Hypothalamus (tissue), 51 donors: ENCODE measurements at places on chromosomes 2 and 18.

DNA sequence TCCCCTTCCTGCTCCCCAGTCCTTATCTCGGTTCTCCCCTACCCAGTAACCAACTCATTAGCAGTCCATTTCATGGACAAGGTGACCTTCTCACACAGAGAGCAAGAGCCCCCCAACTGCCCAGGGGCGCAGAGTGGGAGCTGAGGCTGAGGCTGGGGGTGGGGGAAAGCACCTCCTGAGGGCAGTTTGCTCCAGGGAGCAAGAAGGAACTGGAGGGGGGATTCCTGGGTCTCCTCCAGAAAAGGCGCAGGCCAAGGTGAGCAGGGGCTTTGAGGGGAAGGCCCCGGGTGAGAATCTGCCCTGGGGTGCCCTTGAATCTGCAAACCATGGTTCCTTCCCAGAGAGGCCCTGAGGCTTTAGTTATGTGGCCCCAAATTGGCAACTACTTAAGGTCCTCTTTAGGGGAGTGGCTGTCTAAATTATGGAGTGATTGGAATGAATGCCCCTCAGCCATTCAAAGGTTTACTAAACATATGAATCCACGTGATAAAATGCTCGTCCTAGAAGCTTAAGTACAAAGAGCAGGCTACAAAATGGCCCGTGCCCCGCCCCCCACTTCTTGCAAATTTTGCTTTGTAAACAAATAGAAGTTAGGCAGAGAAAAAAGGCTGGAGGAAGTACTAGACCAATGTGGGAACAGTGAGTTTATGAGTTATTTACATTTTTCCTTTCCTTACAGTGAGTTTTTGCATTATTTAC is 123.5 kb upstream of the HS6ST1 start:
- no peak for DNase-seq

- no peak for DNase-seq
Observed at GRCh38 chr18:59993560-59993959, 93.8 kb downstream of the PMAIP1 start.

- no peak for DNase-seq
Observed at GRCh38 chr2:67977464-67977863, 85.3 kb downstream of the C1D start.

GRCh38 chr2:9638532-9638931 is 7.7 kb upstream of the YWHAQ start:
- peak; percentile 71 for DNase-seq

DNA sequence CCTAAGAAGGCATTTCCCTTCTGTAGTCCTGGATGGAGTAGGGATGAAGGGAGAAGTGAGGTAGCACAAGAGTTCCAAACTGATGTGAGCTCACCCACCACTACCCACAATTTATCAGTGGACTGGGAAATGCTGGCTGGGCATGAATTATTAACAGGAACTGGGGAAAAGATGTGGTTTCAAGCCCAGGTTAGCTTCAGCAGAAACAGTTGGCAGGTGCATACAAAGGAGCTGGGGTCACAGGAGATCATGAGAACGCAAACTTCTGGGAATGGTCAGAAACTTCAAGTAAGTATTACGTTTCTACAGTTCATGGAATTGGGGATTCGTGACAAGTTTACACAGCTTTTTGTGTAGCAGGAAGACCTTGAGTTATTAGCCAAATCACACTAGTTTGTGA is 5.4 kb downstream of the CCDC141 start:
- no peak for DNase-seq

DNA sequence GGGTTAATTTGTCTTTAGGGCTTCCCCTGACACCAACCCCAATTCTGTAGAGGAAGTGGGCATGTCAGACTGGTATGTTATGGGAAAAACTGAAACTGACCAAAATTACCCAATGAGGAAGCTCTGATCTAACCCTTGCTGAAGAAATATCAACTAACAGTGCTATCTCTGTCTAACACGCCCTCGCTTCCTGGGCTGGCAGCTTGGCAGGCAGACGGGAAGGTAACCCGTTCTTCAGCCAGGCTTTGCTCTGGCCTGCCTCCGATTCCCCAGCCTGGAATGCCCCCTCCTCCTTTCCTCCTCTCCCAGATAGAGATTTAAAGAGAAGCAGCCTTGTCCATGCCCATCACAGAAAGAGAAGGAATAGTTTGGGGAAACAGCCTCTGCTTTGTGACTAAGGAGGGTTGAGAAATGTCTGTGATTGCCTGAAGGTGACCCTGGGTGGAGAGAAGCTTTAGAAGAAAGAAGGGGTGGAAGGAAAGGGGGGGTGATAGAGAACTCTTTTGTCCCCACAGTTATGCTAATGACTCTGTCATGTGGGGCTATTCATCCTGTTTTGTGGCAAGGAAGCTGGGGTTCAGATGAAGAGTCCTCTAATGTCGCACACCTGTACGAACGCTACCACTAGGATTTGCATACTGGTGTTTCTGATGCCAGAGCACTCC is 15.4 kb downstream of the HK2 start:
- DNase-seq, result no peak

GRCh38 chr18:75785206-75785605 is 357.7 kb upstream of the SMIM21 start:
- DNase-seq, result no peak

- DNase-seq, result no peak
Observed at GRCh38 chr2:100272841-100273329, 49.4 kb downstream of the LONRF2 start.

DNA sequence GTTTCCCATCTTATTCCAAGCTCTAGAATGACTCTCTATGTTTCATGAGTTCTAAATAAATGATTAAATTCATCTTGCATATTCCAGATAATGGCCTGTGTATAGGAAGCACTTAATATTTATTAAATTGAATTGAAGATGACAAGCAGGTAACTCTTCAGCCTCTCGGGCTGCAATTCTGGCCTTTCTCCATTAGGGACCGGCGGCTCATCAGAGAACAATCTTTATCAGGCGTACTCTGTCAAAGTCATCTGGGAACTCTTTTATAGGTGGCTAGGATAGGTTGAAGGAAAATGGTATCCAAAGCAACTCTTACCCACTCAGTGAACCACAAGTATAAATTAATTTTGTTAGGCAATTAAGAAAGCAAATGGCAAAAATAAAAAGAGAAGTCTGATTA is 308.5 kb downstream of the NOL4 start:
- no peak for DNase-seq

GRCh38 chr2:10650761-10651160 is 39.0 kb downstream of the NOL10 start:
- no peak for DNase-seq

DNA sequence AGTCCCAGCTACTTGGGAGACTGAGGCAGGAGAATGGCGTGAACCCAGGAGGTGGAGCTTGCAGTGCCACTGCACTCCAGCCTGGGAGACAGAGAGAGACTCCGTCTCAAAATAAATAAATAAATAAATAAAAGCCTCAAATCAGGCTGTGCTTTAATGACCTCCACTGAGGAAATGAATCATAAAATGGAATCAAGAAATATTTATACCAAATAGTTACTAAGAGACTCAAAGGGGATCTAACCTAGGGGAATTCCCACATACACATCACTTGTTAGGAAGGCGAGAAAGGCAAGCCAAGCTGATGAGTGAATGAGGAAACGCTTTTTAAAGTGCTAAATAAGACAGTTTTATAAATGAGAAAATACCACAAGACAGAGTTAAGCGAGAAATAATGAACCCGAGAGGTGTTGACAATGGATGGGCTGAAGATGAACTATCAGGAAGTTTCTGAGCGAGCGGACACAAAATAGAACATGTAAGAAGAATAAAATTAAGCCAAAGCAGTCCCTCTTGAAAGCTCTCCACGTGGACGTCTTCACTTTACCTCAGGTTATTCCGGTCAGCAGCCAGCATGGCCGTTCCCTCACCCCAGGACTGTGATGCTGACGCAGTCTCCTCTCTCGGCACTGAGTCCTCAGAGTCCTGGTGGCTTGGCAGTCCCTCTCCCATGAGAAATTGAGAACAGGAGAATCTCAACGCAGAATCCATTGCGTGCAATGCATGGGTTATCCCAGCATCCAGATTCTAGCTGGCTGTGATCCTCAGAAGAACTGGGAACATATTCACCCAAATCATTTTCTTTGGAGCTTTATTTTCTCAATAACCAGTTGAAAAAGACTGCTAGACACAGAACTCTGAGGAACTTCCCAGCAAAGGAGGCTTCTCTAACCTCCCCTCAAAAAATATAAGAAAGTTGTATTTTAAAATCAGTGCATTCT is 22.3 kb downstream of the PXDN start:
- no peak for DNase-seq

- DNase-seq, result no peak
Observed at GRCh38 chr18:5596585-5596984, 52.8 kb upstream of the EPB41L3 start.

DNA sequence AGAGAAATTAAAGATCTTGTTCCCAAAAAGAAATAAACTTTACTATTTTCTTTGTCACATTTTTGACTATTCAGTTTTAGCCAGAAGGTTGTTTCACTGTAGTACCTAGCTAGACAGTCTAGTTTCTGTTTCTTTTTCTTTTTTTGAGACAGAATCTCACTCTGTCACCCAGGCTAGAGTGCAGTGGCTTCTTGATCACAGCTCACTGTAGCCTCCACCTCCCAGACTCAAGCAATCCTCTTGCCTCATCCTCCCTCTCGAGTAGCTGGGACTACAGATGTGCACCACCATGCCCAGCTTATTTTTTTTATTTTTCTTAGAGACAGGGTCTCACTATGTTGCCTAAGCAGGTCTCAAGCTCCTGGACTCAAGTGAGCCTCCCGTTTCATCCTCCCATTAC is 2.2 kb downstream of the RBM45 start:
- no peak for DNase-seq

GRCh38 chr2:108189316-108189715 is 50.5 kb upstream of the SULT1C3 start:
- DNase-seq, result no peak

DNA sequence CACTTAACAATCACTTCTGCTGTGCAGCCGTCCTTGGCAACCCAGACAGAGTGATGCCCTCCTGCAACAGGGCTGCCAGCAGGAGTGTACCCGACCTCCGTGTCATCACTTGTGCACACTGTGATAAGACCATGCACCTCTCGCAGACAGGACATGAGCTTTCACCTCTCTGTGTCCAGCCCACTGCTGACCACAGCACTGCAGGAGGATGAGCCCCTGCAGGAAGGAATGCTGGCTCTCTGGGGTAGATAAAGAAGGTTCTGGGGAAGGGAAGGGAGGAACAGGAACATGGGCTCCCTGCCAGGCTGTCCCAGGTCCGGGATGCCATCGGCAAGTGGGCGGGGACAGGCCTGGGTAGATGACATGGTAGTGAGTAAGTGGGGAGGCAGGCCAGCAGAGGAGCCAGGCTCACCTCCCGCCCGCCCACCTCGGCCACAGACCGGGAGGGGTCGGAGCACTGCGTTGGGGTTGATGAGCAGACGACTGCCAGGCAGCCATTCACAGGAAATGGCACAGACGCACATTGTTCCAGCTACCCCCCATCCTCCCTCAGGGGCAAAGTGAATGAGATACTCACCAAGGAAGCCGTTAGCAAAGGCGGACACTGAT is 18.6 kb upstream of the COL6A3 start:
- DNase-seq, result no peak

GRCh38 chr2:195716466-195716865 is 59.4 kb downstream of the SLC39A10 start:
- DNase-seq, result no peak

- no peak for DNase-seq
Observed at GRCh38 chr2:215384710-215385109, 51.2 kb downstream of the FN1 start.

GRCh38 chr2:17355608-17356329 is 162.5 kb downstream of the RAD51AP2 start:
- no peak for DNase-seq

- peak; percentile 46 for DNase-seq
Observed at GRCh38 chr2:27123302-27124150, at the start of gene ABHD1. ABHD1 (plus strand) TSS chr2:27123815; CDS start chr2:27123949, 134 bp downstream.

- DNase-seq, result no peak
Observed at GRCh38 chr2:161662373-161662772, 38.2 kb downstream of the SLC4A10 start.

- no peak for DNase-seq
Observed at GRCh38 chr2:224563537-224563936, 21.6 kb downstream of the CUL3 start.

- DNase-seq, result no peak
Observed at GRCh38 chr2:238424313-238424700, 2.4 kb upstream of the ASB1 start.

- DNase-seq, result no peak
Observed at GRCh38 chr2:196215376-196215775, 44.0 kb upstream of the STK17B start.

DNA sequence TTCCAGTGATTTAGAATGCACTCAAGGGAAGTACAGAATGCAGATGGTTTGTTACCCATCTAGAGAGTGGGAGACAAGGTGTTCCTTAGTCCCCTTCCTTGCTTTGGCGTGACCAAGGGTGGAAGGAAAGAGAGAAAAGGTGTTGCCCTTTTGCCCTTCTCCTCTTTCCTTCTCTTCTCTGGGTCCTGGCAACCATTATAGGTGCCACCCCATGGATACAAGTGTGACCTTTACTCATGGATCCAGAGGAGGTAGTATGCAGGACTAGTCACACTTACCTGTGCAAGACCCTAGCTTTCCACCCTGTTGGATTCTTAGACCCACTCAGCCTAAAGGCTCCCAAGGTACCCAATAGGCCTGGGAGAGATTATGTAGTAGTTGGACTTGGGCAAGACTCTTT is 11.6 kb upstream of the RBFA start:
- no peak for DNase-seq

- DNase-seq, result no peak
Observed at GRCh38 chr18:8167026-8167425, 442.2 kb upstream of the RAB12 start.

DNA sequence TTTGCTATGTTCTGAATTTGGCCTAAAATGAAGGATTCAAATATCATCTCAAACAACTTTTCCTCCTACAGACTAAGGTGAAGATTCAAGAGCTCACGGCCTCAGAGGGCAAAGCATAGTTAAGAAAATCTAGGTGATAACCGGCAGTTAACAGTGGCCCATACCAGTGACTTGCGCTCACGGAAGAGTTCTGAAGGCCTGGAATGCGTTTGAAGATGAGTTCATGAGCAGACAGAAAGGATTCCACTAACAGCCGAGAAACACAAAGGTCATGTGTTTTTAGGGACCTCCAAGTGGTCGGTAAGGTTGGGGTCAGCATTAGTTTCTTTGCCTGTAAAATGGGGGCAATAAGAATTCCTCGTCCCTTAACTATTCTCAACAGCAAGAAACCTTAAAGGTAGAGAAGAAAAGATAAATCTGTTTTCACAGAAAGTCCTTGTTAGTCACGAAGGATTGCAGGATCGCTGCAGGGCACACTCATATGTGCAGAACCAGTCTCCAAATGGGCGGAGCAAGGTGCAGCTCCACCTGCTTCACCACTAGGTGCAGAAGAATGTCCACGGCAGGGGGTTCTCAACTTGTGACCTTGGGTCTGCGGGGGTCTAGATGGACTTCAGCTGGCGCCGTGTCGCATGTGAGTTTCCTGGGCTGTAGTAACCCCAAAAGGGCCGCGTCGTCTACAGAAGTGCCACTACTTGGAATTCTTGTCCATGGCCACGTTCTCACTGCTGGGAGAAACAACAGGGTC is 708 bp upstream of the RPIA start:
- no peak for DNase-seq

DNA sequence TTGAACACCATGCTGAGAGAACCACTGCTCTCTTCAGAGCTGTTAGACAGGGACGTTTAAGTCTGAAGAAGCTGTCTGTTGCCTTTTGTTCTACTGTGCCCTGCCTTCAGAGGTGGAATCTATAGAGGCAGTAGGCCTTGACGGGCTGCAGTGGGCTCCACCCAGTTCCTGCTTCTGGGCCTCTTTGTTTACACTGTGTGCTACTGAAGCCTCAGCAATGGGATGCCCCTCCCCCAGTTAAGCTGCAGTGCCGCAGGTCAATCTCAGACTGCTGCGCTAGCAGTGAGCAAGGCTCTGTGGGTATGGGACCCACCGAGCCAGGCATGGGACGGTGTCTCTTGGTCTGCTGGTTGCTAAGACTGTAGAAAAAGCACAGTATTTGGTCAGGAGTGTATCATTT is 162.3 kb upstream of the NXPH2 start:
- DNase-seq, result no peak
